ENCODE measurements at places on chromosomes 16 and 17.

DNA sequence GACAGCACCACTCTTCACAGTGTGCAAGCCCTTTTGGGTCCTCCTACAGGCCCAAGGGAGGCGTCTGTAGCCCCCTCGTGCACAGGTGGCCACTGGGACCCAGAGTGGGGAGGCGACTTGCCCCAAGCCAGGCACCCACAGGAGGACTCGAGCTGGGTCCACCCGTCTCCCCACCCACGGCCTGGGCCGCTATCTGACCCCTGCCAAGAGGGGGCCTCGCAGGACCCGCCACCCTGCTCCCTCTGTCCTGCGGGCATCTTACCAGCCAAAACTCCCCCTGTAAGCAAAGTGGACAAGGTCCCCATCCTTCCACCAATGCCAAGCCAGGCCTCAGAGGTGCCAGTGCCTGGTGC lies 31.1 kb downstream of the CNGB1 start:
- no peak for DNase-seq

DNA sequence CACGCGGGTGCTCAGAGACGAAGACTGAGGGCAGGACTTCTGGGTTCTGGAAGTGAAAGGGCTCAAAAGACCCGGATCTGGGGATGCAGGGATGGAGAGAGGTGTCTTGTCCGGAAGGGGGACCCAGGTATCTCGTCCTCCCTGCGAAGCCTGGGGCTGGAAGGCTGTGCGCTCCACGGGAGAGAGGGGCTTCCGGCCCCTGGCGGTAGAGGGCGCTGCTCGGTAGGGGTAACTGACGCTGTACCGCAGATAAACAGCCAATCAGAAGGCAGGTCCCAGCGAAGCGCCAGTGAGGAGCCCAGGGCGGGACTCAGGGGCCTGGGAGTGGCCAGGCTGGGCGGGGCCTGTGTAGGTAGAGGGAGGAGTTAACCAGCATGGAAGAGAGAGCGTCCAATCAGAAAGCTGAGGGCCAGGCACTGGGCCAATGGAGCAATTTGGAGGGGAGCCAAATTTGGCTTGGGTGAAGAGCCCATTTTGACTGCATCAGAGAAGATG lies 804 bp downstream of the TGFB1I1 start:
- peak; percentile 57 for DNase-seq

DNA sequence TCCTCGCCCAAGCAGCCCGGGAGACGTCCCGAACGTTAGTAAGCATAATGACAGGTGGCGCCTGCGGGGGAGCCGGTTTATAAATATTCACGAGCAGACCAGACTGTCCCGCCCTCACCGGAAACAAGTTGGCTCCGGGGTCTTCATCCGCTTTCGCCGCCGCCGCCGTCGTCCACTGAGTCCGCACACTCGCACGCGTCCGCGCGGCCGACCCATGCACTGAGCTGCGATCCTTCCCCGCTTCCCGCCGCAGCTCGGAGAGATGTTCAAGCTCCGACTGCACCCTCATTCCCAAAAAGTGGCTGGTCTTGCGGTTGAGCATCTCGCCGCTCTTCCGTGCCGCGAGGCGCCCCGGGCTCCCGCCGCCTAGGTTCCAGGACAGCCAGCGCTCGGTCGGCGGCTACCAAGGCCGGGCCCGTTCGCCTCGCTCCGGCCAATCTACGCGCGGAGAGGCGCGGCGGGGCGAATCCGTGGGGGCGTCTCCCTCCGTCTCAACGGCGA lies 385 bp downstream of the CFAP119 start:
- DNase-seq, result peak; percentile 60

- DNase-seq, result no peak
Observed at GRCh38 chr17:42547001-42547461, 5.7 kb upstream of the HSD17B1 start.

DNA sequence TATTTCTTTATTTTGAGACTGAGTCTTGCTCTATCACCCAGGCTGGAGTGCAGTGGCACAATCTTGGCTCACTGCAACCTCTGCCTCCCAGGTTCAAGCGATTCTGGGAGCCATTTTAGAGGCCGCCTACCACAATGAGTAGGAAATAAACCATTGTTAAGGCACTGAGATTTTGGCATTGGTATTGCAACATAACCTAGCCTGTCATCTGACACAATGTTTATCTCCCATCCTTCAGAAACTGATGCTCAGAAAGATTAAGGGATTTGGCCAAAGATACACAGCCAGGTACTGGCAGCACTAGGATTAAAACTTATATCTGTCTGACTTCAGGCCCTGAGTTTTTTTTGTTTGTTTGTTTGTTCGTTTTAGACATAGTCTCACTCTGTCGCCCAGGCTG lies 8.0 kb upstream of the COPS3 start:
- DNase-seq, result no peak

DNA sequence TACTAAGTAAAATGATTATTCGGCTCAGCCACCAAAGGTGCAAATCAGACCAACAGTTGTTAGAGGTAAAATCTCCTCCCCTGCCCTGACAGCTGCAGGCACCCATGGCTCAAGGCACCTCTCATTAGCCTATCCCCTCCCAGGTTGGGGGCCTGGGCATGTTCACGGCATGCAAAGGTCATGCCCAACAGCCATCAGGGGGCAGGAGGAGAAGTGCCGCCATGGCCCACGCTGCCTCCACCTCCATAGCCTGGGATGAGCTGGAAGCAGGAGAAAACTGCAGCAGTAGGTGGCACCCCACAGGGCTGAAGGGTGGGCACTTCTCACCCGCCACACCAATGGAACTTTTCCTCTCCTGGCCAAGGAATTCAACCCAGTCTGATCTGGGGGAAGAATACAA lies 146.4 kb upstream of the COX10 start:
- no peak for DNase-seq

DNA sequence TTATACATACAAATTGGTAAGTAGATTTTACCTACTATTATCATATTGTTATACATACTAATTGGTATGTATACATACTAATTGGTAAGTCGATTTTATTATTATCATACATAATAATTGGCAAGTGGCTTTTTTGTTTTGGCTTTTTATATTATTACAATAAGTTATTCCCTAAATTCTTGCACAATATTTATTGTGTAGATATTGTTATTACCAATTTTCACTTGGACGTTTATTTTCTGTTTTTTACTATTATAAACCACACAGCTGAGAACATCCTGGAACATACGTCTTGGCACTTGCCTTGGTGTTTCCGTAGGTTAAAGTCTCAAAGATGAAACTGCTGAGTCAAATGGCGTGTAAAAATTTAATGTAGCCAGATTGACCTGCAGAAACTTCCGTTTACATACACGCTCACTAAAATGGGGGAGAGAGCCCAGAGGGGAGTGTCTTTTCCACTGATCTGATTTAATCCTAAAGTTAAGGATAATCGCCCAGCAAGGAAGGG lies 18.9 kb downstream of the GNGT2 start:
- DNase-seq, result no peak

GRCh38 chr17:79760197-79760906 lies 17.6 kb upstream of the CBX2 start:
- DNase-seq, result no peak

GRCh38 chr16:11045846-11046245 lies 101.5 kb downstream of the CLEC16A start:
- DNase-seq, result no peak

DNA sequence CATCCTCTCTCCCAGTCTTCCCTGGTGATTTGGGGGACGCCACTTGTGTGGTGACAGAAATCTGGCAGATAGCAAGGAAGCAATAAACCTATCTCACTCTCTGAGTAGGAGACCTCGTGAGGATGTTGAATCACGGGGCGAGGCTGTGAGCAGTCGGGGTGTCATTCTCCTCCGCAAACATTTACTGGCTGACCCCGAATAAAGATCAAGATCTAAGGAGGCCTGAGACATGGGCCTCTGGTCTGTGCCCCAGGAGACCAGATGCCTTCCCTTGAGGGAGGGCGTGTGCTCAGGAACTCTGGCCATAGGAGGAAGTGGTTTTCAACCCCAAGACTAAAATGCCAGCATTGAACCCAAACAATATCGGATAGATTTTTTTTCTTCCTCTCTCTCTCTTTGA lies 53.1 kb downstream of the FOXL1 start:
- DNase-seq, result no peak

DNA sequence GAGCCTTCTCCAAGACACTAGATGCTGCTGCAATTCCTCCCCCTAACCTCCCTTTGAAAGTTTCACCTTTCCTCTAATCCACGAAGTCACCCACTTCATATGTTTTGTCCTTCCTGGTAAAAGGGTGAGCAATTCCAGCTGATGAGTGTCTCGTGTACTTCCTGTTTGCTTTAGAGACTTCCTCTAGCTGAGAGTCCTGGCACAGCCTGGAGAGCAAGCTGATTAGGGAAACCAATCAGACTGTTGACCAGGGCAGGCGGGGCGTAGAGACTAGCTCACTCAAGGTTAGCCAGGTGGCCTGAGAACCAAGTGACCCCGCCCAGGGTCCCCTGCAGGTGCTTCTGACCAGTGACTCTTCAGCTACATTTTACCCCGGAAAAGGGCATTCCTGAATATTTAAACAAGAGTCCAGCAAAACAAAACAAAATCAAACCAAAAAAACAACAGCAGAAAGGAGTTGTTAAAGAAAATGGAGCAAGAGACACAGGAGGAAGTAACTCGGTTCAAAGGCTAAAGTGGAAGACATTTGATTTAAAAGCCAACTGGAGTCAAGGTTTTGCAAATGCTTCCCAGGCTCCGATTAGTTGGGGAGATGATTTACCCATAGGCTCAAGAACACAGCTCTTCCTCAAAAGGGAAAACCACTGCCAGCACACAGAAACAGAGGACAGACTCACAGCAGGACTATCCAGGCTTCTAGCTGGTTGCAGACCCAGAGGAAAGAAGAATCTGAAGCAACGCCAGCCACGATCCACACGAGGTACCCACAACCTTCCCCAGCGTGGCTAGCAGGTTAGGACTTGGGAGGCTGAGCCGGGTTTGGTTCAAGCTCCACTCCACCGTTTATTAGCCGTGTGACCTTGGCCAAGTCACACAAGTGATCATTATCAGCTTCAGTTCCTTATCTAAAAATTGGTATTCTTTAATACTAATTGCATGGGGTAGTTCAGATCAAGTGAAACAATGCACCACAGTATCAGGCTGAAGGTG lies 13.4 kb downstream of the HSPB9 start:
- DNase-seq, result no peak

DNA sequence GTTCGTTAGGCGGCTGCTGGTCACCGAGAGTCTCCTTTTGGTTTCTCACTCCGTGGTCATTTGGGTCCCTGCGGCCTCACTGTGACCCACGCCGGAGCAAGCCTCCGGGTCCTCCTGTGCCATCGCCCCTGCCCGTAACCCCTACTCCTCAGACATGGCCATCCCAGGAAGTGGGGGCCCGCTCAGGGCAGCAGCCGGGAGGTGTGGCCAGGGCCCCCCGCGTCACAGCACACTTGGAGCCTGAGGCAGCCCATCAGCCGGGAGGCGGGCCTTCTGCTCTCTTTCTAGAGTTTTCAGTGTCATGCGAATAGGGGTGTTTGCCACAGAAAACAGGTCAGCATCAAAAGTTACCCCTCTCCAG lies 7.9 kb upstream of the WFIKKN1 start:
- DNase-seq, result no peak

- no peak for DNase-seq
Observed at GRCh38 chr17:47949946-47950345, 7.7 kb downstream of the PRR15L start.

DNA sequence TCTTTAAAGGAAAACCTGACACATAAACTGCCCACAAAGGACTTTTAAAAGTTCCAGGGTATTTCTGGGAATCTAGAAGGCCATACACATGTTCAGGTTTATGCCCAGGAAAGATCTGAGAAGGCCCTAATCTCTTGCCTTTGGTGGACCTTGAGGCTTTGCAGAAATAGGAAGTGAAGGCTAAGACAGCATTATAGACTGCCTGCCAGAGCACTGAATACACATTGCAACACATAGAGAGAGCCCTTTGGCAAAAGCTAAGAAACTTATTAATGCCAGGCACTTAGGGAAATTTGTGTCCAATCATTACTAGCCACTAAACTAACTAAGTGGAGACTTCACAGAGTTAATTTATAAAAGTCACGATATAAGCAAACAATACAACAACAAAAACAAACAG lies 70.4 kb downstream of the MMD start:
- DNase-seq, result no peak

DNA sequence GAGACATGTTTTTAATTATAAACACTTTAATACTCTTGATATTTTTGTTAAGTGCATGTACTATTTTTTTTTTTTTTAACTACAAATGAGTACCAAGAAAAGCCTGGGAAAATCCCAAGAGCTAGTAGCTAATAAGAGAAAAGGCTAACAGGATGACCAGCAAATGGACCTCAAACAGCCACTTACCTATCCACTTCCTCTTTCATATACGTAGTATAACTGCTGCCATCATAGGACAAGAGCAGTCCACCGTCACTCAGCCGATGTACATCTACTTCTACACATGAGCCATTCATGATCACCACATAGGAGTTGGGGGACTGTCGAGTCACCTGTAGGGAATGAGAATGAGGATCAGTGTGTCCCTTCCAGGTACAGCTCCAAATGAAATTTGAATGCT lies 128.0 kb upstream of the C17orf78 start:
- no peak for DNase-seq

- DNase-seq, result no peak
Observed at GRCh38 chr17:56549501-56549900, 44.0 kb upstream of the NOG start.

- DNase-seq, result no peak
Observed at GRCh38 chr17:31556969-31557645, 165.6 kb downstream of the RAB11FIP4 start.

DNA sequence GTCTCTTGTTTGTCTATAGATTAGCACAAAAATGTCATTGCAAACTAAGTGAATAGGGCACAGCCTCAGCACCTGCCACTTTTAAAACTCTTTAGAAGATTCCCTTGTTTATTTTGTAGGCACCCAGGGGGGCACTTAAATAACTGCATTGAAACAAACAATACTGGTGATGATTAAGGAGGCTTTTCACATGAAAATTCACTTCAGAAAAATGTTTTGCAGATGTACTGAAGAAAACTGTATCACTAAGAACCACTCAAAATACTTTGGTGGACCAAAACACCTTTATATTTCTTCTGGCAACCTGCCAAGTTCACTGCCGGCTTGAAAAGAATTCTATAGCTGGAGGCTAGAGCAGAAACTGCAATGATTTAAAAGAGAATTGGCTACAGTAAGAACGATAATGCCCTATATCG lies 281.5 kb downstream of the TOX3 start:
- DNase-seq, result no peak
